ENCODE measurements at places on chromosomes 5 and 9.

- no peak for DNase-seq
Measured at GRCh38 chr5:94367900-94368299, 250.5 kb downstream of the KIAA0825 start.

GRCh38 chr5:178766936-178767912, 36.8 kb upstream of the ZNF354A start:
- no peak for DNase-seq

DNA sequence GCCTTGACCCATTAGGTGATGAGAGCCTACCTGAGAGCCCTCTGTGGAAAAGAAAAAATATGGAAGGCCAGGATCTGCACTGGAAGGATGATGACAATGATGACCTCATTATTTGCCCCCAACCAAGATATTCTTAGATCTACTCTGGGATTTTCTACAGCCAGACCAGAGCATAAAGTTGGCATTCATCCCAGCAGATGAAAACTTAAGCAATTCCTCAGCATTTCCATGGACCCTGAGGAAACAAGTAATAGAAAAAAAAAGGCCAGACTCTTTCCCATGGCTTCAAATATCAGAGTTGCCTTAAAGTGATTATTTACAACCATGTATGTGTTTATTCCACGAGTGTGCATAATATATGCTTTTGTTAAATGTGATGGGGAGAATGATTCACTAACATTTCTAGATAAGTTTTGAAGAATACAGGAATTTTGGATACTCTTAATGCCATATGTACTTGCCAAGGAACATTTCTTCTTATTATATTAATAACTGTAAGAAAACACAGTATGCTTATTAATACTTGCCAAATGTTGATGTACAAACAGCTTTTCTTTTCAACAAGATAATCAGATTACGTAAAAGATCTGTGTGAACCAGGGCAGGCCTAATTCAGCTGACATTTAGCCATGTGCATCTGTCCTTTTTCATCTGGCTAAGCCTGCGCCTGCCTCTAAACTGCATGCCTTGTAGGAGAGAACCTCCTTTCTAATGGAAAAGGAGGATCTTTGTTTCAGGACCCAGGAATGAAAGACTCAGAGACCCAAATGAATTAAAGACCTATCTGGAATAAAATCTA, 94.8 kb downstream of the ARRDC3 start:
- no peak for DNase-seq

- DNase-seq = no peak
Measured at GRCh38 chr9:127519301-127520166, 68.2 kb downstream of the LRSAM1 start.

DNA sequence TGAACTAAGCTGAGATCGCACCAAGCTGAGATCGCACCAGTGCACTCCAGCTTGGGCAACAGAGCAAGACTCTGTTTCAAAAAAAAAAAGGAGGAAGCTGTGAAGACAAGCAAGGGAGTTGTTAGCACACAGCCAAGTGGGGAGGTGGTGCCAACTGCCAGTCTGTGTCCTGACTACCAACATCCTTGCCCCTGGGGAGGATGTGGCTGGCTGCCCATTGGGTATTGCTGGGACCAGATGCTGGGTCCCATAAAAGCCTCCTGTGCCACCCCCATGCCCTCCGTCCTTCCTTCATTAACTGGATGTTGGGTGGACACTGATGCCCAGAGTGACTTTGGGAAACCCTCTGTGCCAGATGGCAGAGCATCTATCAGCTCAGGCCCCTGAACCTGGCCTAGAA, 157.1 kb upstream of the COL5A1 start:
- DNase-seq = no peak

GRCh38 chr9:134333234-134333873, 7.1 kb downstream of the RXRA start:
- DNase-seq = no peak

DNA sequence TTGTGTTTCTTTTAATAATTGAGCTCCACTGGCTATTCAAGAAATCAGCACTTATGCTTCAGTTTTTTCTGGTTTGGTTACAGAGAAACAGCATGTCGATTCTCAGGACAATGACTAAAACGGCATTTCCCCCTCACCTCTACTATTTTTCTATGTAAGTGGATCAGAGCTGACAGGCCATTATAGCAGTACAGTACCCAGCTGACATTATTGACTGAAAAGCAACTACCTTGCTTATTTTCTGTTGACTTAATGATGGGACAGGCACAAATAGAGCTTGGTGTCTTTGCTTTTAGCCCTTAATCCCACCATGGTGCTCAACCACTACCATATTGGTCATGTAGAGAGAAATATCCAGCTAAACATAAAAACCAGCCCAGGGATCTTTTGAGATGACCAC, 35.4 kb upstream of the CCNG1 start:
- DNase-seq = no peak

- DNase-seq = no peak
Measured at GRCh38 chr9:700365-701282, 140.9 kb upstream of the DMRT1 start.
